Myometrial cell (primary cell): ENCODE measurements at places on chromosomes 4 and X. TPM values are rescaled to one million over a fixed set of nuclear protein-coding genes. Genes with fewer than 3 reads are reported as not detected.

The SPANXA1 gene
- total RNA-seq = not detected in 2 replicates

The GDI1 gene
- total RNA-seq = 115 and 157 TPM in 2 replicates

The PDGFRA gene
- 63.1 and 101 TPM in 2 replicates for total RNA-seq

The SHOX gene
- not detected in 2 replicates for total RNA-seq

The ATP1B4 gene
- not detected in 2 replicates for total RNA-seq

The DCX gene
- not detected in 2 replicates for total RNA-seq

The MID1 gene
- total RNA-seq = 7.2 and 9.9 TPM in 2 replicates

The SPON2 gene
- total RNA-seq = 454 and 490 TPM in 2 replicates

The ENPEP gene
- under 0.01 and 2.3 TPM in 2 replicates for total RNA-seq

The PDE5A gene
- 45.8 and 60.3 TPM in 2 replicates for total RNA-seq

The RRH gene
- not detected in 2 replicates for total RNA-seq

The CC2D2A gene
- 27.6 and 28.3 TPM in 2 replicates for total RNA-seq

The SLC2A9 gene
- total RNA-seq = 2.8 TPM in 1 of 2 replicates, not detected in the other

The TXK gene
- total RNA-seq = 0.86 and 2.7 TPM in 2 replicates

The NHS gene
- 0.53 and 0.58 TPM in 2 replicates for total RNA-seq

The TMEM187 gene
- total RNA-seq = 11.5 and 20.2 TPM in 2 replicates

The ANAPC10 gene
- total RNA-seq = 19.9 and 27.3 TPM in 2 replicates

The C4orf50 gene
- total RNA-seq = not detected in 2 replicates

The EFNB1 gene
- 34.0 and 39.8 TPM in 2 replicates for total RNA-seq

The ZCCHC18 gene
- total RNA-seq = under 0.01 and 0.18 TPM in 2 replicates

The ARHGAP36 gene
- total RNA-seq = not detected in 2 replicates

The RADX gene
- total RNA-seq = 1.2 and 5.5 TPM in 2 replicates

The GLRB gene
- total RNA-seq = 3.5 and 9.7 TPM in 2 replicates

The SLC7A11 gene
- total RNA-seq = 24.8 and 34.9 TPM in 2 replicates

The CXorf49 gene
- total RNA-seq = not detected in 2 replicates

The SPIN4 gene
- 2.9 and 4.4 TPM in 2 replicates for total RNA-seq

The SPANXB1 gene
- total RNA-seq = not detected in 2 replicates

The DRP2 gene
- 2.3 TPM in 2 replicates for total RNA-seq

The MAGEB17 gene
- not detected in 2 replicates for total RNA-seq
